ENCODE measurements at places on chromosomes 3 and 15. TPM values are rescaled to one million over a fixed set of nuclear protein-coding genes. Genes with fewer than 3 reads are reported as not detected.
A peak's percentile ranks its signal among the peaks of the same experiment; 100 is the strongest.

- no peak for DNase-seq
Observed at GRCh38 chr15:59295261-59296001, 77.2 kb downstream of the MYO1E start.

Gene TIGIT
- total RNA-seq: 3.3 TPM

GRCh38 chr3:8239718-8240695 lies 261.6 kb upstream of the LMCD1 start:
- no peak for DNase-seq

- no peak for DNase-seq
Observed at GRCh38 chr3:142259359-142259758, 34.0 kb upstream of the GK5 start.

- DNase-seq: no peak
Observed at GRCh38 chr15:72554471-72555425, 80.6 kb downstream of the ARIH1 start.

GRCh38 chr3:108292450-108292849 lies 3.9 kb upstream of the HHLA2 start:
- DNase-seq: no peak

DNA sequence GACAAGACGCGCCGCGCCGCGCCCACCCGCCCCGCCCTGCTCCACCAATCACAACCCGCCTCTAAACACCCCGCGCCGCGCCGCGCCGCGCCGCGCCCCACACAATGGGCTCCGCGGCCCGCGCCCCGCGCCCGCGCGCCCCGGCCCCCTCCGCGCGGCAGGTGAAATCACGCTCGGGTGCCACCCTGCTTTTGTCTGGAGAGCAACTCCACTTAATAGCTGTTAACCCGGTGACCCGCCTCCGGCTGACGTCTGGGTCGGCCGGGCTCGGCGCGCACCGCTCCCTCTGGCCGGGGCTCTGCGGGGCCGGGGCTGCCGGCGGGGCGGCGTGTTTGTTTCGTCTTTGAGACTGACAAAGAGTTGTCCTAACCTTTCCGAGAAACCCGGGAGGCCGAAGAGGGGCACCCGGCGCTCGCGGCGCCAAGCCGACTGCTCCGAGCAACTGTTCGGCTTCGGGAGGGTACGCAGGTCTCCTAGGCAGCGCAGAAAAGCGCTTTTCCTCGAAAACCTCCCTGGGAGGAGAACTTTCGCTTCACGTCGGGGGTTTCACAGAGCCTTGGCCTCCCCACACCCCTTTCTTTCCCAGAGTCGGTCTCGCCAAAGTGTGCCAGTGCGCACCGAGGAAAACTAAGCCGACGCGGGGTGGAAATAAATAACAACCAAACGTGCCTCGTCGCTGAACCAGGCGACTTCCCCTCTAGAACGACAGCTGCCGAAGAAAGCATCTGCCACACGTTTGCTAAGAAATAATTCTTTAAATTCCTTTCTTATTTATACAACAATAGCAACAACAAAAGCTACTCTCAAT lies 518.4 kb downstream of the FOXP1 start:
- DNase-seq: peak; percentile 67

Gene NISCH
- 79.6 TPM for total RNA-seq

- DNase-seq: no peak
Observed at GRCh38 chr15:64287953-64288352, 68.0 kb downstream of the CSNK1G1 start.

Gene ZMYND10
- total RNA-seq: 0.64 TPM

GRCh38 chr3:41259449-41260062 lies 60.3 kb downstream of the CTNNB1 start:
- no peak for DNase-seq

Gene GOLGA6L7
- not detected for total RNA-seq

Gene BLM
- 18.2 TPM for total RNA-seq

DNA sequence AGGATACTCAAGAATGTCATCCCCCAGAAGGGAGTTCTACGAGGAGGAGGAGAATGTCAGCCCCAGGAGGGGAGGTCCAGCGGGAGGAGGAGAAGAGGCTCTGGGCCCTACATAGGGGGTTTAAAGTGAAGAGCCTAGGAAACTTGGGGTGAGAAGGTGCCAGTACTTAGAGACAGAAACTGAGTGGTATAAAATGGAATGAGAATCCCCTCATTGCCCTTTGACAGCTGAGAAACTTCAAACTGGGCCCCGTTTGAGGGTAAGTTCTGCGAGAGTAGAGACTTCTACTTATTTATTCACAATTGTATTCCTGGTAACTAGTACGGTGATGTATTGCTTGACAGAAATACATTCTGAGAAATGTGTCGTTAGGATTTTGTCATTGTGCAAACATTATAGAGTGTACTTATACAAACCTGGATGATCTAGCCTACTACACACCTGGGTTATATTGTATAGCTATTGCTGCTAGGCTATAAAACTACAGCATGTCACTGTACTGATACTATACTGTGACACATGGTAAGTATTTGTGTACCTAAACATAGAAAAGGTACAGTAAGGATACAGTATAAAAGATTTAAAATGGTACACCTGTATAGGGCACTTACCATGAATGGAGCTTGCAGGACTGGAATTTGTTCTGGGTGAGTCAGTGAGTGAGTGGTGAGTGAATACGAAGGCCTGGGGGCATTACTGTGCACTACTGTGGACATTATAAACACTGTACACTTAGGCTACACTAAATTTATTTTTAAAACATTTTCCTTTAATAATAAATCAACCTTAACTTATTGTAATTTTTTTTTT lies 62.0 kb downstream of the TSC22D2 start:
- DNase-seq: no peak

Gene MUC4
- not detected for total RNA-seq

DNA sequence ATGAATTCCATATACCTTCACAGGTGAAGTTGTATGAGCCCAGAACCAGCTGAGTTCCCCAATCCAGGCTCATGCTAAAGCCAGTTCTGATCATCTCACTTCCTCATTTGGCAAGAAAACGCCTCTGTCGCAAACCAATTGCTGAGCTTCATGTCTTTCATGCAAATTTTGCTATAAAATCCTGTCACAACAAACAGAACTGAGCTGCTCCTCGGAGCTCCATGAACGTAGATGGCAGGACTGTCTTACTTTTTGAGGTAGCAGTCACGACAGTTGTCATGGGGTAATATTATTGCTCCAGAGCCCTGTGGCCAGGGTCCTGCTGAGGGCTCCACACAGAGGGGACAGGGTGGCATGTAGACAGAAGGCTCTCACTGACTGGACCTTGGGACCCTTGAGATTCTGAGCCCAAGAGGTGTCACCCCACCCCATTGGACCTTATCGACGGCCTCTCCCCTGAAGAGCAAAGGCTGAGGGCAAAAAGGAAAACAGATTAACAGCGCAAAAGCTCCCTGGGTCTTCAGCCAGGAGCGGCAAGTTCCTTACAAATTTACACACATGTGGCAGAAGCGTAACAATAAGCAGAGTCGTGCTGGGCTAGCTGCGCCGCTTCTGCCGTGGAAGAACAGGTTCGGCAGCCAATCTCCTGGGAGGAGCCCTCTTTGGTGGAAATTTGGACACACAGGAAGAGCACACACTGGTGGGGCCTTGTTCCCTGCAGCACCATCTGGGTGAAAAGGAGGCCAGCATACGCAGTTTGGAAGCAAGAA lies 249.2 kb downstream of the OPA1 start:
- DNase-seq: peak; percentile 24

Gene CACNA2D2
- total RNA-seq: 0.53 TPM

Gene SUCNR1
- total RNA-seq: not detected

- DNase-seq: no peak
Observed at GRCh38 chr3:170207717-170208116, 14.5 kb upstream of the PRKCI start.

Gene CKMT1B
- total RNA-seq: not detected

- no peak for DNase-seq
Observed at GRCh38 chr15:81531109-81531592, 157.1 kb upstream of the TMC3 start.

DNA sequence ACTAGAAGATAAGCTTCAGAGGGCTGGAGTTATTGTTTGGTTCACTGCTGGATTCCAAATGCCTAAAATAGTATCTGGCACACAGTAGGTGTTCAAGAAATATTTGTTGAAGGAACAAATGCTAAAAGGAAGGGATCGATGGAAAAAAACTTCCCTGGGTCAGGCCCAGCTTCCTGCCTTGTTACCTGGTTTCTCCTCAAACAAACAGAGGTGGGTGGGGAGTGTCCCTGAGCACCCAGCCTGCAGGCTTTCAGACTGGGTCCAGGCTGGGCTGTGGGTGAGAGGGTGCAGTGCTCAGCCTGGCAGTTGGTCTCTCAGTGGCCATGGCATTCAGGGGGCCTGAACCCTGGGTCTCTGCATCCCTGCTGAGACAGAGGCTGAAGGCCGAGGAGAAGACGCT lies 14.4 kb upstream of the STRA6 start:
- no peak for DNase-seq

GRCh38 chr3:39327053-39327745 lies 2.3 kb upstream of the CCR8 start:
- DNase-seq: no peak

Gene PPP2R3A
- total RNA-seq: 0.11 TPM

DNA sequence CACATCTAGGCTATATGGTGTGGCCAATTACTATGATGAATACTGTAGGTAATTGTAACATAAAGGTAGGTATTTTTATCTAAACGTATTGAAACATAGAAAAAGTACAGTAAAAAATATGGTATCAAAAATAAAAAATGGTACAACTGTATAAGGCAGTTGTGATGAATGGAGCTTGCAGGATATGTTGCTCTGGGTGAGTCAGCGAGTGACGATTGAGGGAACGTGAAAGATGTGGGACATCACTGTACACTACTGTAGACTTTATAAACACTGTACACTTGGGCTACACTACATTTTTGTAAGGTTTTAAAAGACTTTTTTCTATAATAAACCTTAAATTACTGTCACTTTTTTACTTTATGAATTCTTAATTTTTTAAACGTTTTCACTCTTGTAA lies 10.3 kb downstream of the CTNNB1 start:
- DNase-seq: no peak

- DNase-seq: no peak
Observed at GRCh38 chr15:43330780-43331087, 361 bp upstream of the LCMT2 start.

GRCh38 chr3:25355034-25355885 lies 72.8 kb upstream of the RARB start:
- DNase-seq: no peak

GRCh38 chr3:134244921-134245320 lies 5.7 kb downstream of the RYK start:
- no peak for DNase-seq

DNA sequence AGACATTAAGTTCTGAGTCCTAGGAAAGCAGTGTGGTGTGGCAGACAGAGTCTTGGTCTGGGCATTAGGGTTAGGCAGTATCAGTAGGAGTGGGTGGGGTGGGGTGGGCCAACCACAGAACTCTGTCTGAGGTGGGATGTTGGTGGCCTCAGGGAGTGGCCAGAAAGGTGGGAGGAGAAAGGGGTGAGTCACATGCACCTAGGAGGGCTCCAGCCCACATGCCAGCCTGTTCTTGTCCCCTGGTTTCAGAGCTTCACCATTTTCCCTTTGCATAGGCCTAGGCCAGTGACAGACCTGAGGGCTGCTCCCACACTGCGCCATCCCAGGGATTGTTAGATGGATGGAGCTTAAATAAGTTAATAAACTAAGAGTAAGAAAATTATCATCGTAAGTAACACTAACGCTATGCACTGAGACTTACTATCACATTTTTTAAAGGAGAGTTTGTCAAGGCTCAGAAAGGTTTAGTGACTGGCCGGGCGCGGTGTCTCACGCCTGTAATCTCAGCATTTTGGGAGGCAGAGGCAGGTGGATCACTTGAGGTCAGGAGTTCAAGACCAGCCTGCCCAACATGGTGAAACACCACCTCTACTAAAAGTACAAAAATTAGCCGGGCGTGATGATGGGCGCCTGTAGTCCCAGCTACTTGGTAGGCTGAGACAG lies 33.8 kb downstream of the DNASE1L3 start:
- DNase-seq: no peak

Gene PARP9
- total RNA-seq: 50.8 TPM

Gene NCKIPSD
- 9.2 TPM for total RNA-seq

Gene SYNPR
- not detected for total RNA-seq

DNA sequence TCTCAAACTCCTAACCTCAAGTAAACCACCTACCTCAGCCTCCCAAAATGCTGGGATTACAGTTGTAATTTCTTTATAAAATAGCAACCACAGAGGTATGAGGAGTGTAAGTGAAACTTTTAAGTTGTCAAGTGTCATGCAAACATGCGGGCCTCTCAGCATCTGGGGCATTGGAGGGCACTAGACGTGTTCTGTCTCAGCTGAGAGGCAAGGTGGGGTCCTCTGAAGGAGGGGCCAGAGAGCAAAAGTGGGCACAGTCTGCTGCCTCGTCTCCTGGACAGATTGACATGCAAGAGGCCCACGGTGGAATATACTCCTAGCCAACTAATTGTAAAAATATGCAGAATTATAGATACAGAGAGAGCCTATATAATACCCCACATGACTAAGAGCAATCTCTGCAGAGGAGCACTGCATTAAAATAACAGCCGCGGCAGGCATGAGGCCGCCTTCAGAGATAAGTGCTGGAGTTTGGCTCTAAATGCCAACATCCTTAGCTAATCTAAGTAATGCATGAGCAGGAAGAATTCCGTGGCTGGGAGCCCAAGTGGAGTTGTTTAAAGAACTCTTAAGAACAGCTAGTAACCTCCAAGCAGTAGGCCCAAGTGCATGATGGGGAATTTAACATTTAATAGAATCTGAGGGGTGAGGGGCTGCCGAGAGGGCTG lies 87.8 kb upstream of the RNU6-1 start:
- DNase-seq: no peak

DNA sequence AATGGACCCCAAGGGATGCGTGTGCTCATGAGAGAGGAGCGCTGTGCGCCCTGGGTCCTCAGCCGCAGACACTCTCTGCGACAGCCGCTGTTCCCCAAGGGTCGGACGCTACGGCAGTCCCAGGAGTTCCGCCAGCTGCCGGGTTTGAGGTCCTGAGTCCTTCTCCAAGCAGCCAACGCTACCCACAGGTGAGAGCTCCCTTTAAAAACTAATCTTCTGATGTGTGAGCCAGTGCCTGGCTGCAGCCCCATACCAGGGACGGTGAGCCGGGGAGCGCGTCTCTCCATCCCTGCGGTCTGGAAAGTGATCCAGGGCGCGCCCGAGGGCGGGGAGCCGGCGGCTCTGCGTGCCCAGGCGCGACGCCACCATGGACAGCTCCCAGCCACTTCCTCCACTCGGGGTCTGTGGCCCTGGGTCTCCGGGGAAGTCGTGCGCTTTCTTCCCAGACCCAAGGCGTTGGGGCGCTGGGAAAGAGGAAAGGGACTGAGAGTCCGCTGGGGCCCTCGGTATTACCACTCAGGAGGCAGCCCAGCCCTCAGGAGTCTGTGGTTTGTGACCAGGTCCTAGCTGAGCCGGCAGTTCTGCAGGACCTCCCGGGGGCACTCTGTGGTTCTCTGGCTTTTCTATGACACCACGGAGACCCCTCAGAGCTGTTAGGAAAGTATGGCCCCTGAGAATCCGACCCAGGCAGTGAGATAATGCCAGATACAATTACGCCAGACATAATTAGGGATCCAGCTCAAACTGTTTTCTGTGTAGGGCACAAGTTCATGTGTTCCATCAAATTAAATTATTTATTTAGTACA lies 1.4 kb downstream of the CEMIP start:
- no peak for DNase-seq

DNA sequence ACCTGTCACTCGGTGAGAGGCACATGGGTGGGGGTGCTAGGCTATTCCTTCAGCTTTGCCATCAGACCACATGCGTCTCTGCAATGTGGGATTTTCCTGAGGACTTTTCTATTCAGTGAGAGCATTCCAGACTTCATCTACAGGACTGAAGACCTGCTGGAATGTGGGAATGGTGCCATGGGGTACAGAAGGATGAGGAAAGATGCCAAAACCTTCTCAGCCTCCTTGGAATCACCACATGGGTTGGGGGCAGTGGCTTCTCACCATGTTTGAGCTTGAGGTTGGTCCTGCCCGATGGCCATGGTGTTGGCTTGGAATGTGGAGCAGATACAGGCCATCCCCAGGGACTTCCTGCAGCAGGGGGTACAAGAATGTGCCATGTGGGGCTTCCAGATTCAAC lies 80.9 kb upstream of the KLF13 start:
- DNase-seq: no peak

All from activated B cell treated with CpG ODN at 0.5 μM for 24 hours (primary cell).